CD4-positive, alpha-beta T cell (primary cell): ENCODE measurements at places on chromosomes 3 and 15. TPM values are rescaled to one million over a fixed set of nuclear protein-coding genes. Genes with fewer than 3 reads are reported as not detected.

DNA sequence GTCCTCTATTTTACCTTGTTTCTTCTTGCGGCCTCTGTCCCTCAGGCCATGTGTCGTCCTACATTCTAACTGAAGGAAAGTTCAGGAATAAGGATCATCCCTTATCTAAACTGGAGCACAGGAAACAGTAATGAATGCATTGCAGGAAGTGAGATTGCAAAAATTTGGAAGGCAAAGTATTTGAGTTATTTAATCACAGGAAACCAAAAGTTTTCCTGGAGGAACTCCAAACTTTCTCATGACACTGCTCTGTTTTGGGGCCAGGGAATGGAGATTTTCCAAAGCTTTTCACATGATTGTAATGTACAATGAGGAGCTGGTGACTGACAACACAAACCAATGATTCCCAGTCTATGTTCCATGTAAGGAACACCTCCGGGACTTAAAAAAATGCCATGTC lies 57.8 kb upstream of the PLSCR4 start:
- no peak overlapping the region for H3K27ac ChIP-seq
- H3K27me3 ChIP-seq = no peaks in the 10 kb centered on the region
- H3K36me3 ChIP-seq = no peaks in the 10 kb centered on the region
- no peaks in the 10 kb centered on the region for H3K4me1 ChIP-seq

GRCh38 chr15:68767833-68768232 lies 52.9 kb downstream of the ANP32A start:
- H3K4me3 ChIP-seq = no peak overlapping the region
- H3K36me3 ChIP-seq = no peaks in the 10 kb centered on the region
- H3K27me3 ChIP-seq = peaks cover 3% of the 10 kb centered on the region

- no peak overlapping the region for H3K27ac ChIP-seq
- no peak for DNase-seq
- no peaks in the 10 kb centered on the region for H3K36me3 ChIP-seq
- H3K4me3 ChIP-seq = no peak overlapping the region
These were observed 27.9 kb downstream of the C2CD4B start for GRCh38 chr15:62136911-62137865.

DNA sequence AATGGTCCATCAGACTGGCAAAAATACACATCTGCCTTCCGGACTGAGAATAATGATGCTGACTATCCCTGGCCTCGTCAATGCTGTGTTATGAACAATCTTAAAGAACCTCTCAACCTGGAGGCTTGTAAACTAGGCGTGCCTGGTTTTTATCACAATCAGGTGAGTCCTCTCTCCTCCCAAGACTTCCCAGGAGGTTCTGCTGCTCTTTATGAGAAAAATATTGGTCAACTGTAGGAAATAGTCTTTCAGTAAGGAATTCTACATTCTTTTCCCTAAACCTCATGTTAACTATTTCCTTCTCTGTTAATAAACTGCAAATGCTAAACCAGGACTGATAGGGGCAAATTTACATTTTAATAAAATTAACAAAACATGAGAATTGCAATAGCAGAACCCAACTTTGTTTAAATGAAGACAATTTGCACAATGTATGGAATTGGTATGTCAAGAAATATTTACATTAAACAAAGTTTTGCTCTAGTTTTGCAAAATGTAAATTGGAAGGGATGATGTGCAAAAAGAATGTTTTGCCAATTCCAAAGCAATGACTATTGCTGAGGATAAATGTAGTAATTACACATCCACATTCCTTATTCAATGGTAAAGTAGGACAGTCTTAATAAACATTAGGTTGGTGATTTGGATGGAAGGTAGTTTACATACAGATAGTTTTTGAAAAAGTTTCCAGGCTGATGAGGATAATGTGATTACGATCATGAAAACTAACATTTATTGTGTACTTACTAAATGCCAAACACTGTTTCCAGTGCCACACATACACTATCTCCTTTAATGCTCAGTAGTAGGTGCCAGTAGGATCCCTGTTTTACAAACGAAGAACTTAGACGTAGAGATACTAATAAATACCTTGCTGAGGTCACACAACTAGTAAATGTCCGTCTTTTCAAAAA lies 21.1 kb downstream of the UPK1B start:
- H3K27me3 ChIP-seq = no peaks in the 10 kb centered on the region
- no peak for DNase-seq
- no peak overlapping the region for H3K27ac ChIP-seq
- no peaks in the 10 kb centered on the region for H3K36me3 ChIP-seq
- no peaks in the 10 kb centered on the region for H3K4me1 ChIP-seq

The VEPH1 gene
- total RNA-seq = not detected

The MAP3K13 gene
- total RNA-seq = 5.7 TPM
